ENCODE measurements at places on chromosomes 1 and 21.

DNA sequence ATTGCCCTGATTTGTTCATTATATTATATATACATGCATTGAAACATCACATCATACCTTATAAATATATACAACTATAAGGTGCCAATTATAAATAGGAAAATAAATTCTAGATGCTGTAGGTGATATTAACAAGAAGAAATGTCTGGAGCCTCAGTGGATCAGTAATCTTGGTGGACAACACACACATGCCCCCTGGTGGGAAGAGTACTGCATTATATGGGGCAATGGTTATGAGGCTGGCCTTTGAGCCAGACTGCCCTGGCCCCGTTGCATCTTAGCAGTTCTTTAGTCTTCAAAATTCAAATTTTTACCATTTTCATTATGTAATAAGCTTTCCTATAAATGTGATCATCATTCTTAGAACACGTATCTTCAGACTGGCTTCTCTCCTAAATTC, 335.0 kb upstream of the GREM2 start:
- no peak for DNase-seq

- no peak for DNase-seq
Observed at GRCh38 chr1:212680680-212681389, 18.8 kb downstream of the BATF3 start.

DNA sequence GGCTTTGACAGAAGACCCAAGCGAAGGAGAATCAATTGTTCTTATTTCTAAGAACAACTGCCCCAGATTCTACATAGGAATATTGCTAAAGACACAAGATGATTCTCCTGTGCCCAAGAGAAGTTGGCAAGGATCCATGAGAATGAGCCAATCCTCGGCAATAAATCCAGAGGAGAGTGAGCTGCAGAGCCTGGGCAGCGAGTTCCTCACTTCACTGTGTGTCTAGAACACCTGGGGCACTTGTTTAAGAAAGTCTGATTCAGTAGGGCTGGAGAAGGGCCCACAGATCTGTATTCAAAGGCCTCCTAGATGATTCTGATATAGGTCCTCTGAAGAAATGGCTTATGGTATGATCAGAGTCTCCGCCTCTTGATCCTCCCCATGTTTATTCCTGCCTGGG, 31.8 kb downstream of the GADD45A start:
- no peak for DNase-seq

- DNase-seq, result peak; percentile 95
Observed at GRCh38 chr1:207321079-207321789, at the start of gene CD55. Gene CD55 (plus strand): TSS chr1:207321678. CDS start chr1:207321766, 88 bp downstream.

DNA sequence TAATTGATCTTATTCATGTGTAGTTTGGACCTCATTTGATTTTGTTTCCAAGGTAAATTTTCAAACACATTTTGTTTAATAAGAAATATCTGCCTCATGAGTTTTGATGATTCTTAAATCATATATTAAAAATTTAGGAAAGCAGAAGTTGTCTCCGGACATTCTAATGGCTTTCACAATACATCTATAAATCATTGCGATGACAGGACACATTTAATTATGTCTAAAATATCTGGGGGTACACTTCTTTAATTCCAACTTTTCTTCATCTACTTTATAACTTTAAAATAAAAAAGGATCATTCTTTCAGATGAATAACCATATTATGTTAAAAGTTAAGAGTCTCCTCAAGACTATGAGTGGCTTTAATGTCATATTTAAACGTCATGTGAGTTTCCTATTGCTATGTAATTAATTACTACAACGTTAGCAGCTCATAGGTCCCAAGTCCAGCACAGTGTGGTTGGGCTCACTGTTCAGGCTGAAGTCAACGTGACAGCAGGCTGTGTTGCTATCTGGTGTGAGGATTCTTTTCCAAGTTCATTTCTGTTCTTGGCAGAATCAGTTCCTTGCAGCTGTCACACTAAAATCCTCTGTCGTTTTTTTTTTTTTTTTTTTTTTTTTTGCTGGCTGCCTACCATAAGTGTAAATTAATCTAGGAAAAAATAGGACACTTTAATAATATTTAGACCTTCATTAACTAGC, 893.5 kb downstream of the LTN1 start:
- DNase-seq, result no peak

- peak; percentile 30 for DNase-seq
Observed at GRCh38 chr1:57017717-57018116, 51.9 kb upstream of the C8B start.
